ENCODE measurements at places on chromosomes 1 and 21. TPM values are rescaled to one million over a fixed set of nuclear protein-coding genes. Genes with fewer than 3 reads are reported as not detected.

GRCh38 chr21:44065428-44065827, 41.8 kb upstream of the PWP2 start:
- DNase-seq, result peak; percentile 68

- no peak for DNase-seq
Measured at GRCh38 chr1:81021134-81021533, 779.6 kb upstream of the ADGRL2 start.

DNA sequence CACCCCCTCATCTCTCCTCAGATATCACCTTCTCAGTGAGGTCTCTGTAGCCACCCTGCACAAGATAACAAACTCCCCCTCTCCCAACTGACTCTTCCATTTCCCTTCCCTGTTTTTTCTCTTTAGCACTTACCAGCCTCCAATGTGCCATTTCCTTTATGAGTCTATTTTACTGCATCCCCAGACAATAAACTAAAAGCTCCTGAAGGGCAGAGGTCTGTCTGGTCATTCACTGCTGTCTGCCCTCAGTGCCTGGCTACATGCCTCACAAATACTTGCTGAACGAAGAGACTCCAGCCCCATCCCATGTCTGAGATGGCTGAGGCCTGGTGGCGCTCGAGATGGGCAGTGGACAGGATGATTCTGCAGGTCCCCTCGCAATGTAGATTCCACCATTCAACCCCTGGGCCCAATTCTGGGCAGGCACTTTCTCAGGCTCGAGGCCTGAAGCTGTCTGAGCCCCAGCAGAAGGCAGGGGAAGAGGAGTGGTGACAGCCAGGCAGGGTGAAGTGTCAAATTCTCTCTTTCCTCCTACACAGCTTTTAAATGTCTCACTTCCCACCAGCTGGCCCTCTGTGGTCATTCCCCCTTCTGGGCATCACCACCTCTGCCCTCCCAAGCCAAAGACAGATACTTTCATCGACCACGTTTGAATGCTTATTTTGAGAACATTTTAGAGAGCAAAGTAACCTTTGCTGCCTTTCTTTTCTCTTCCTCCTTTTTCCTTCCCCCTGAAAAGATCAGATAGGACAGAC, 6.6 kb downstream of the LRRN2 start:
- no peak for DNase-seq

WDR64 gene
- total RNA-seq, result 0.58 TPM

DNA sequence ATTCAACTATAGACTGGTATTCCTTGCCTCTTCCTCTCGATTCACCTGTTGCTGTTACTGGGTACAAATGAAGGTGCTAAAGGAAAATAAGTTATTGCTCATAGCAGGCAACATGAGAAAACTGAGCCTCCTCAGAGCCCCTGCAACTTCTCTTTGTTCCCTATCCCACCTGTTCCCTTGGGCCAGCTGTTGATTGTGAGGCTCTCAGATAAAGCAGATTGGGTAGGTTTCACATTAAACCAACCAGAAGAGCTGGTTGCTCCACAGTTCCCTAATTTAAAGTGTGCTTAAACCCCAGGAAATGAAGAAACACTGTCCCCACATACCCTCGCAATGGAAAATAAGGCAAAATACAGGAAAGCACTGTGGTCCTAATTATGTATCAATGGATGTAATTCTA, 4.8 kb downstream of the DEDD start:
- DNase-seq, result no peak

DNA sequence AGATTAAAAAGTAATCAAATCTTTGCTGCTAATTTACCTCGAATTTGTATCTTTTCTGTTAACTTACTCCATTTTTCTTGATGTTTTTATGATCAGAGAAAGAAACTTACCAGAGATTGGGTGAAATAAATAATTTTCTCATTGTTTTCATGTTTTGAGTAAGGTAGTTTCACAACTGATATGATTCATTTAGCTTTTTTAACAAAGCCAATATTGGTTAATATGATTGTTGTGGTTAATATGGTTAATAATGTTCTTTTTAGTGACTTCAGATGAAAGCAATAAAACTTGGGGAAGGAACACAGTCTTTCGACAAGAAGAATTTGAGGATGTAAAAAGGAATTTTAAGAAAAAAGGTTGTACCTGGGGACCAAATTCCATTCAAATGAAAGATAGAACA, 48.1 kb downstream of the MAP3K21 start:
- no peak for DNase-seq

- DNase-seq, result no peak
Measured at GRCh38 chr21:36788120-36788638, 89.3 kb downstream of the SIM2 start.

All from activated naive CD8-positive, alpha-beta T cell treated with anti-CD3 and anti-CD28 coated beads, Interleukin-2, amount 10 ng/mL, durations not matched to agents 7 days and 5 days (primary cell).